Fibroblast of upper back skin (primary cell): ENCODE measurements at places on chromosomes 13 and 19.

DNA sequence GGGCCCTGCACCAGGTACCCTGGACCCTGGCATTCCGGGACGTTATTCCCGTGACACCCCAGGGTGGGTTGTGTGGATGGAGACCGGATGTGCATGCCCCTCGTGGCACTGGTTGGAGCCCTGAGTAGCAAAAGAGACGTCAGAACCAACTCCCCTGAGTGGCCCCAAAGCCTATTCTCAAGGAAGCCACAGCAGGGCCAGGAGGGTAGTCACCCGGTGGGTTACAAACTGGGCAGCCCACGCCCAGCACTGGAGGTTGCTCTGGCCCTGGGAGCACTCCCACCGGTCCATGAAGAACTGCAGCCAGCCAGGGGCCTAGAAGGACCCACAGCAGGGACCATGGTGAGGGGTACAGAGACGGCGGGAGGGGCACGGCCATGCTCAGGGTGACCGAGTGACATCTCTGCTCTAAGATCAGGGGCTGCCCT lies 7.5 kb downstream of the KLF16 start:
- no peak for DNase-seq

DNA sequence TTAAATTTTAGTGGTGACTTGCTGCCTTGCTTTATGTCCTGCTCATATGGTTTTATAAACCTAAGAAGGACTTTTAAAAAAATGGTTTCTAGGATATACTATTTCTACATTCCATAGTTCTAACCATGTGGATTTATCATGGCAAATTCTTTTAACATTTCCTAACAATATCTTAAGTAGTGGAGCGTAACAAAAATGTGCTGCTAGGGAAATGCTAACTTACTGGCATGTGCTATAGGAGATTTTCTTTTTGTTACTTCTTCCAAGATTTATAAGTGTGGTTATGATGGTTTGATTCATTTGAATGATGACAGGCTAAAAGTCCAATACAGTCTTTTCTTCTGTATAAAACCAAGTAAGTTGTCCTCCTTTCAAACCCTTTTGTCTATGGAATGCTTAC lies 713.7 kb downstream of the SLITRK1 start:
- DNase-seq, result peak; percentile 86

DNA sequence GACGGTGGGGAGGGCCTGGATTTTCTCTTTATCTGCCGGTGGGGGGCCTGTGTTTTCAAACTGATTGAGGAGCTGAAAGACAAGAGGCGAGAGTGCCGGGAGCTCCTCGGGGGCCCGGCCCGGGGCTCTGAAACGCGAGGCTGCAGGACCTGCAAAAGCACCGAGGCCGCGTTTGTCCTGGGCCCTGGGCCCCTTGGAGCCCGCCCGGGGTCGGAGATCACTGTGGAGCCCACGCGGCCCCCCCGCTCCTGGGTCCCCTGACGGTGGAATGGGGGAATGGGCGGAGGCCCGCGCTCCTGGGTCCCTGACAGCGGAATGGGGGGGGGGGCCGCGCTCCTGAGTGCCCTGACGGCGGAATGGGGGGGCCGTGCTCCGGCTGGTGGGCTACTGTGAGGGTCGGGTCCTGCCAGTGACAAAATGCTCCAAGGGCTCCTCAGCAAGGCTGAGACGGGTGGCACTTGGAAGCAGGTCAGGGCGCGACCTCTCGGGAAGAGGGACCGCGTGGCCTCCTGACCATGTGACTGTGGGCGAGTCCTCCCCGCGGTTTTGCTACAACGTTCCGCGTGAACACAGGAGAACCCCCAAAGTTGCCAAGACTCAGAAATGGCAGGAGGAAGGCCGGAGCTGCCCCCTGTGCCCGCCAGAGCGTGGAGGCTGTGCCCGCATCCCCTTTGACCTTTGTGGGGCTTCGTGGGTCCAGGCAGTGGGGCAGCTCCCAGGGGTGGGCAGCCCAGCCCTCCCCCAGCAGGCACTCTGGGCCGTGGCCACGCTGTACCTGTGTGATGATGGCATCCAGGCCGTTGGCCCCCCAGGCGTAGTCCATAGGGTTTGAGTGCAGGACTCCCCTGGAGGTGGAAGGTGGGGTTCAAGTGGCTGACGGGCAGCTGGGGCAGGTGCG lies 9.5 kb downstream of the FGF22 start:
- no peak for DNase-seq

GRCh38 chr13:45361596-45362206 lies 20.7 kb upstream of the TPT1 start:
- DNase-seq, result peak; percentile 14

DNA sequence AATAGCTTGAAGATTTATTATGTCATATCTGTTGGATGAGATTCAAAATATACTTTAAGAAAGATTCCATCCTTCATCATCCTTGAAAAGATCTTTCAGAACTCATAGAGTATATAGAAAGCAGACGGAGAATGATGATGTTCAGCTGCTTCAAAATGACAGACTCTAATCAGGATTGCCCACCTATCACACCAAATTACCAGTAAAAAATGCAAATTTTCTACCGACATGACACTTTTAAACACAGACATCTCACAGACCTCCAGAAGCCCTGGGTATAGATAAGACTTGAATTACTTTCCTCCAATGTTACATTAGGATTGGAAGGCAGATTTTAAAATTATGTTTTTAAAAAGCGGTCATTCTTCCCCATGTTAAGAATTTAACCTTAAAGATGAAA lies 235.5 kb downstream of the GPC6 start:
- no peak for DNase-seq

GRCh38 chr19:54551293-54551692 lies 22.3 kb upstream of the LILRA2 start:
- no peak for DNase-seq

DNA sequence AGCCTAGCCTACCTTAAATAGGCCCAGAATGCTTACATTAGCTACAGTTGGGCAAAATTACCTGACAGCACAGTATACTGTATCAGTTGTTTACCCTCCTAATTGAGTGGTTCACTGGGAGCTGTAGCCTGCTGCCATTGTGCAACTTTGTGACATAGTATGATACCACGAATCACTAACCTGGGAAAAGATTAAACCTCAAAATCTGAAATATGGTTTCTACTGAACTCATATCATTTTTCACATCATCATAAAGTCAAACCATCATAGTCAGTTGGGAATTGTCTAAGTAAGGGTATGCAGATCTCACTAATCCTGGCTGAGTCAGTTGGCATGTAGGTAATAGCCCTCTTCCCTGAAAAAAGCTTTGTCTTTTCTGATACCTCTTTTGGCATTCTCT lies 9.2 kb downstream of the PAN3 start:
- DNase-seq, result peak; percentile 57

GRCh38 chr19:19238126-19238894 lies 26.6 kb downstream of the NCAN start:
- no peak for DNase-seq

- DNase-seq, result peak; percentile 43
These were observed 666 bp downstream of the POMP start for GRCh38 chr13:28659621-28659970.

DNA sequence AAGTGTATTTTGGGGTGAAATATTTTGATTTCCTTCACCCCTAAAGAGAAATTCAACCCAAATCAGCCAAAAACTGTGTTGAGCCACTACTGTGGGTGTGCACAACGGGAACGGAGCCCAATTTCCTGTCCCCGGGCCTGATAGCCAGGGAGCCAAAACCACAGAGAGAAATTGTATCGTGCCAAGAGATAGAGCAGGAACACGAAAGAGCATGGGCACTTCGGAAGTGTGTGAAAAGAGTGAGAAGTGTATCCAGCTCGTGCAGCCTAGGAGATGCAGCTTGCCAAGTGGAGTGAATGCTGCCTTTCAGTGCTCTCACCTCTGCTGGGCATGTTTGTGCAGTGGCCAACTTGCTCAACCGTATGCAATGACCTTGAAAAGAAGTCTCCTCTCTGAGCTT lies 19.4 kb upstream of the PLEKHF1 start:
- DNase-seq, result peak; percentile 38

DNA sequence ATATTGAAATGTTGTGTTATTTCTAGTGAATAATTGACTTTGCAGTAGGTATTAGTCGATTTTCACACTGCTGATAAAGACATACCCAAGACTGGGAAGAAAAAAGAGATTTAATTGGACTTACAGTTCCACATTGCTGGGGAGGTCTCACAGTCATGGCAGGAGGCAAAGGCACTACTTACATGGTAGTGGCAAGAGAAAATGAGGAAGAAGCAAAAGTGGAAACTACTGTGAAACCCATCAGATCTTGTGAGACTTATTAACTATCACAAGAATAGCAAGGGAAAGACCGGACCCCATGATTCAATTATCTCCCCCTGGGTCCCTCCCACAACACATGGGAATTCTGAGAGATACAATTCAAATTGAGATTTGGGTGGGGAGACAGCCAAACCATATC lies 9.9 kb upstream of the C5AR2 start:
- DNase-seq, result no peak

DNA sequence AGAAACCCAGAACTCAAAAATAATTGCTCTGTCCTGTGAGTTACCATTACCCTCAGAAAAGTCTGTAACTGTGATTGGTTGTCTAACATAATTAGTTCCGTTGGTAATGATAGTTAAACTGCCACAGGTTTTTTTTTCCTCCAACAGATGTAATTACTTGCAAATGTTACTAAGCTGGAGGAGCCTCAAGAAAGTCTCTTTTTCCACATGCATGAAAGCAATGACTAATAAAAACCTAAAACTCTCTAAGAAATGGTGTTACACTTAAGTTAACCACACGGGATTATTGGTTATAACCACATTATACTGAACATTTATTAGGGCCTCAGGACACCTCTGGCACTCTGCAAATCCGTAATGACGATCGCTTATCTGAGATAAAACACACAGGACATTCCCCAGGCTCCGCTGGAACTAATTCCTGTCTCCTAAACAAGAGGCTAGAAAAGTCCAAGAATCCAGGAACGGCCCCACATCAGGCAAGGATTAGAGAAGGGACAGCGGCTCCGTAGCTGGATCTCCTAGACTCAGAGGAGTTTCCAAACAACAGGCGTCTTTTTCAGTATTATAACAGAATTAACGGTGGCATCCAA lies 753 bp downstream of the ZNF235 start:
- DNase-seq, result peak; percentile 24

DNA sequence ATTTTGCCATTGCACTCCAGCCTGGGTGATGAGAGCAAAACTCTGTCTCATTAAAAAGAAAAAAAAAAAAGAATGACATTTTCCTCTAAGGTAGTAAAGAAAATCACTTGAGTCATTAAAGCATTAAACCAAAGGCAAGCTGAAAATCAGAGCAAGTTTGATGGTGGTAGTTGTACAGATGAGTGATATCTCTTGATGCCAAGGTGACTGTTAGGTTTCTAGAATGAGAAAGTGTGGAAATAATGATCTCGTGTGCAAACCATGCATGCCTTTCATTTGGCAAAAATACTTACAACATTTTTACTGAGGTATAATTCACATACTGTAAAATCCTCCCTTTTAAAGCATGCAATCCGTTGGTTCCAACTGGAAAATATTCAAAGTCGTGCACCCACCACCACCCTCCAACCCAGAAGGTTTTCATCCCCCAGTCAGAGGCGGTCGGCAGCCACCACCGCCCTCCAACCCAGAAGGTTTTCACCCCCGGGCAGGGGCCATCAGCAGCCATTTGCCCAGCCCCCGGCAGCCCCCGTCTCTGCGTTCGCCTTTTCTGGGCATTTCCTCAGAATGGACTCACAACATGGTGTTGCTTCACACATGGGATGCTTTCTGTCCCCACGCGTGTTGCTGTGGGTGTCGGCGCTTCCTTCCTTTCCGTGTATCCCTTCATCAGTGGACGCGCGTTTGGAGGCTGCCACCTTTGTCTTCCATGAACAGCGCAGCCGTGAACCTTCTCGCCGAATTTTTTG lies 90.2 kb downstream of the ATP11A start:
- peak; percentile 42 for DNase-seq

- no peak for DNase-seq
These were observed 5.6 kb downstream of the LENG9 start for GRCh38 chr19:54457773-54458647.

DNA sequence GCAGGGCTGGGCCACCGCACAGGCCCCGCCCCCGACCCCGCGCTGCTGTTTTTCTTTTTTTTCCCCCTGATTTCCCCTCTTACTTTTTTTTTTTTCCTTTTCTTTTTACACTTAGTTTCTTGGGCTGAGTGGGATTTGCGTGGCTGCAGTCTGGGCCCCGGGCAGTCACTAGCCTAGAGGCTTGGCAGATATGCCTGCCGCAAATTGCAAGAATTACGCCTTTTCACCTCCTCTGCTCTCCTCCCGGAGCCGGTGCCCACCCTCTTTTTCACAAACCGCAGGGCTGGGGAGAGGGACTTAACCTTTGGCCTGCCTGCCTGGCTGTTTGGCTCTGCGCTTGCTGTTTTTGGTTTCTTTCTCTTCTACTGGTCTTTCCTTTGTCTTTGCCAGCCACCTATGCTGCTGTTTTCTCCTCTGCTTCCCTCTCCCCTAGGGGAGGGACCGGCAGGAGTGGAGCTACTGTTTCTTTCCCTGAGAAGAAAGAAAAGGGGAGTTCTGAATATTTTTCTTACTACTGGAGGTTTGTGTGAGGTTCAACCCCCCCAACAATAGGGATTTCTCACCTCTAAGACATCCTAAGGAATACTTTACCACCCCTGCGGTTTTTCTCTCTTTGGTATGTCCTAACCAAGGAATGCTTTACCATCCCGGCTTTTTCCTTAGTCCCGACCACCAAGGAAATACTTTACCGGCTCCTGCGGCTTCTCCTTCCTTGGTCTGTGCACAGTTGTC lies 11.0 kb downstream of the ZNF552 start:
- peak; percentile 98 for DNase-seq
